ENCODE measurements at places on chromosomes 12 and 14.

DNA sequence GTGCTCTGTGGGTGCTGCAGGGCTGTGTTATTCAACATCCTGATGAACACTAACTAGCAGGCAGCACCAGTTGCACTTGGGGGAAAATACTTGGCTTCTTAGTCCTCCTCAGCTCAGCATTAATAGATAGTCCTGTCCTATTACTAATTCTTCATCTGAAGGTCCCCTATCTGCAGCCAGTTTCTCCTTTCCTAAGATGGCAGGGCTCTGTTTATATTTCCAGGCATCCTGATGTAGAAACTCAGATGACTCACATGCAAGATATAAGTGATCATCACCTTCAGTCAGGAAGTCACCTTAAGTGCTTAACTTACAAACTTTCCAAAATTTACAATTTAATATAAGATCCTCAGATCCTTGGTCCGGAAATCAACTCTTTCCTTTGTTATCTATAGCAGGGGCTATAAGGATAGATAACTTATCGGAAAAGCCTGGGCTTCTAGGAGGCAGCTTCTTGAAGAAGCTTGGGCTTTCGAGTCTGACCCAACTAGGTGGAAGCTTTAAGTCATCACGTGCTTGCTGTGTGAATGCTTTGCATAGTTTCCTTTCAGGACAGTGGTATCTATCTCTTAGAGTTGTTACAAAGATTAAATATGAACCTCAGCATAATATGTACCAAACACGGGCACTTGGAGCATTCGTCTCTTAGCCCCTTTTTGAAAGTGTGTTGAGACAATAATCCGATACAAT lies 181.0 kb upstream of the GRIP1 start:
- DNase-seq, result no peak

GRCh38 chr12:97560786-97561618 lies 98.4 kb downstream of the RMST start:
- no peak for DNase-seq

GRCh38 chr14:66443785-66444184 lies 42.4 kb upstream of the CCDC196 start:
- no peak for DNase-seq

GRCh38 chr12:23548742-23549141 lies 400.7 kb downstream of the SOX5 start:
- no peak for DNase-seq

DNA sequence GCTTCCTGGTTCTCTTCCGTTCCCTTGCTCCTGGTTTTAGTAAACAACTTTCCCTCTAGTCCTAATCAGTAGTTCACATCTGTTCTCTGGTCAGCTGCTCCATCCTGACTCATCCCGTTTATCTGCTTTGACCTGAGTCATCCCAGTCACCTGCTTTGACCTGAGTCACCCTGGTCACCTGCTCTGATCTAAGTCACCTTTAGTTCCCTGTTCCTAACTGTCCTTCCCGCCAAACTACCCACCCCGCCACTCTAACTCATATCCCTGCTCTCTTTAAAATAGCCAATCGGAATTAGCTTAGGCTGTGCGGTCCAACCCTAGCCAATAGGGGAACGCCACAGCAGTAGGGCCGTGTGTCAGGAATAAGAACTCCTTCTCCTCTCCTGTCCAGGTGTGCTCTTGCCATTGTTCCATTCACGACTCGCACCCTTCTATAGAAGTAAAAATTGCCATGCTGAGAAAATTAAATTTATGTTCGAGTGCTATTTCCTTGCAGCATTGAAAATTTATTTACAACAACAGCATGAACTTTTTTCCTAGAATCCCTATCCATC lies 3.1 kb upstream of the ANKRD33 start:
- no peak for DNase-seq

DNA sequence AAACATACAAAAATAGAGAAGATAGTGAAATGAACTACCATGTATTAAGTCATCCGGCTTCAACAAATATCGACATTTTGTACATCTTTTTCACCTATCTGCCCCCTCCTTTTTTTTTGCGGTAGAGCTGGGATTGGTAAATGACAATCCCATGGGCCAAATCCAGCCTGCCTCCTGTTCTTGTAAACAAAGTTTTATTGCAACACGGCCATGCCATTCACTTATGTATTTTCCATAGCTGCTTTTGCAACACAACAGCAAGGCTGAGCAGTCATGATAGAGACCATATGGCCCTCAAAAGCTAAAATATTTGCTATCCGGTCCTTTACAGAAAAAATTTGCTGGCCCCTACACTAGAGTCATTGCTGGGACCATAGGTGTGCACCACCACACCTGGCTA lies 58.1 kb upstream of the PLEKHG3 start:
- DNase-seq, result no peak
